ENCODE measurements at places on chromosomes 11 and 22.

GRCh38 chr11:46106530-46107407 lies 14.5 kb downstream of the PHF21A start:
- no peak for DNase-seq

GRCh38 chr22:39175353-39176142 lies 23.1 kb upstream of the CBX7 start:
- DNase-seq = no peak

GRCh38 chr11:63761931-63762653 lies 6.5 kb downstream of the ZFTA start:
- no peak for DNase-seq

- no peak for DNase-seq
Observed at GRCh38 chr11:4704790-4705334, 278 bp downstream of the MMP26 start.

Measured in fibroblast of skin of scalp (primary cell).